ENCODE measurements at places on chromosomes 6 and 20.

GRCh38 chr6:119436583-119436982 lies 87.0 kb upstream of the MAN1A1 start:
- DNase-seq = no peak

DNA sequence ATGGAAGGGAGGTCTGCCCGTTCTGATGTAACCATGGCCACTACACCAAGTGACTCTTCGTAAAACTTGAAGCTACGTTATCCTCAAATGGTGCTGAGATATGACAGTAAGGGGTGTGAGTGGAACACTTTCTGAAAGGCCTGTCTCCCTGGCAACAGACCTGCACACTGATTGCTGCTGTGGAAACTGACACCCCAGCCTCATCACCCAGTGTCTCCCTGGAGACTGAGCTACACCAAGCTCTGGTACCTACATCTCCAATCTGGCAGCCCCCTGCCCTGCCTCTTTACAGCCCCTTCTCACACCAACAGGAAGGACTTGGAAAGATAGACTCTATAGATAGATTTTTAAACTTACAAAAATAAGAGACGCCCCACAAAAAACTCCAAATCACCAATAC lies 13.2 kb downstream of the PI16 start:
- no peak for DNase-seq

DNA sequence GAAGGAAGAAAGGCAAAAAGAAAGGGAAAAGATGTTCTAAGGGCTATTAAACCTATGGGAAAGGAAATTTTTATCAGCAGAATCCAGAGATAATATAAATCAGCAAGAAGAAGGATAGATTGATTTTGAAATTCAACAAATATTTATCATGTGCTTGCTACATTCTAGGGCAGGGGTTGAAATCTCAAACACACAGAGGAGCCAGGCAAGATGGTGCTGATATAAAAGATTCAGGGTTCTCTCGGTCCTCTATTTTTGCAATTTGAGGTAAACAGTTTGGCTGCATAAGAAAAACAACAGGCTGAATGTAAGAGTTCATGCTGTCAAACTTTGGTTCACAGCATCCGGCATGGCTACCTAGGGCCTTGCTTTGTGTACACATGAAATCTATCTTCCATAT lies 109.6 kb upstream of the BMP2 start:
- DNase-seq = no peak

DNA sequence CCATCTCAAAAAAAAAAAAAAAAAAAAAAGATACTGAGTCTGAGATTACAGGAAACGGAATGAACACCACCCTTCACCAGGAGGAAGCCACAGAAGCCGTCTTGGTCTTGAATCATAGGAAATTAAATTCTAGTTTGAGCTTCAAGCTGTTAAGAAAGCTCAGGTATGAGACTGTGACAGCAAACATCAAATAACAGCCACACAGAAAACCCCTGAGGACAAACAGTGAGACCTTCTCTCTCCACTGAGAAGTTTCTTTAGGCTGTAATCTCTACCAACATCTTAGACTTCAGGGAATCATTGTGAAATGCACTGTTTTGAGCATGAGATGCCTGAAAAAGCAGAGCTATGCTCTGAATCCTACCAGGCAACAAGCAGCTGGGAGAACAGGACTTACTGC lies 30.8 kb downstream of the PDE10A start:
- DNase-seq = no peak

DNA sequence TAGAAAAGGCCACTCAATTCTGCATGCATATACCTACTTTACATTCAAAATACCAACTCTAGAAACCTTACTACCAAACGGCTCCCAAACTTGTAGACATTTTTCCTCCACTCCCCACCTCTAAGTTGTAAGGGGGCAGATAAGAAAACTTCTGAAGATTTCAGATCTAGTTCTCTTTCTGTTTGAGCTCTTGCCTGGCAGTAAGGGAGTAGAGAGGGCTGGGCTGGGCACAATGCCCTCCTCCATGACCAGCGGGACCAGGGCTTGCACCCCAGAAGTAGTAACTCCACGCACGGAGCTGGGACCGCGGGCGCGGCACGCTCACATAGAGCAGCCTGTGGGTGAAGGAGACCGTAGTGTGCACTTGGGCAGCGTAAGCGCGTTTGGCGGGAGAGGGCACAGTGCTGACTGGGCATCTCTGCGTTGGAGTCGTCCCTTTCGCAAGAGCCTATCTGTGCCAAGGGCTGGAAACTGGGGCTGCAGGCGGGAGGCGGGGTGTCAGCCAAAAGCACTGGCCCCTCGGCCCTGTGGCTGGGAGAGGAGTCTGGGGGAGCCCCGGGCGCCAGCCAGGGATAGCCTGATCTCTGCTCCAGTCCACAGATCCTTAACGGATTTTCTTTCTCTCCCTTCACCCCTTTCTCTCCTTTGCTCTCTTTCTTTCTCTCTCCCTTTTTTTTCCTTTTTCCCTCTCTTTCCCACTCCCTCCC lies 32.4 kb downstream of the PHACTR1 start:
- DNase-seq = peak; percentile 74

DNA sequence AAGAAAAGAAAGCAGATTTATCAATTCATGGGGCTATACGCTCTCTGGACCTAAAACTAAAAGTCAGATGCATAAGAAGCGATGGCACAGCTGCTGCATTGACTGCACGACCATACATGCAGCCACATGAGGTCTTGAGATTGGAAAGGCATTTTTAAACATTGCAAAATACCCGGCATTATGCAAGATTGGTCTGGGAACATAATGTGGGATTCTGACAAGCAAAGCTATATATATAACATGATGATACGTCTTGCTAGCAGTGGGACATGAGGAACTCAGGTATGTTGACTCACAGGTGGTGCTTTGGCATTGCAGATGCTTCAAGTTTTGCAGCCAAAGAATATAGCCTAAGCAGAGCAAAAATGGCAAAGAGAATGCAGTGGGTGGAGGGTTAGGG lies 55.1 kb downstream of the SAMD3 start:
- DNase-seq = peak; percentile 3

DNA sequence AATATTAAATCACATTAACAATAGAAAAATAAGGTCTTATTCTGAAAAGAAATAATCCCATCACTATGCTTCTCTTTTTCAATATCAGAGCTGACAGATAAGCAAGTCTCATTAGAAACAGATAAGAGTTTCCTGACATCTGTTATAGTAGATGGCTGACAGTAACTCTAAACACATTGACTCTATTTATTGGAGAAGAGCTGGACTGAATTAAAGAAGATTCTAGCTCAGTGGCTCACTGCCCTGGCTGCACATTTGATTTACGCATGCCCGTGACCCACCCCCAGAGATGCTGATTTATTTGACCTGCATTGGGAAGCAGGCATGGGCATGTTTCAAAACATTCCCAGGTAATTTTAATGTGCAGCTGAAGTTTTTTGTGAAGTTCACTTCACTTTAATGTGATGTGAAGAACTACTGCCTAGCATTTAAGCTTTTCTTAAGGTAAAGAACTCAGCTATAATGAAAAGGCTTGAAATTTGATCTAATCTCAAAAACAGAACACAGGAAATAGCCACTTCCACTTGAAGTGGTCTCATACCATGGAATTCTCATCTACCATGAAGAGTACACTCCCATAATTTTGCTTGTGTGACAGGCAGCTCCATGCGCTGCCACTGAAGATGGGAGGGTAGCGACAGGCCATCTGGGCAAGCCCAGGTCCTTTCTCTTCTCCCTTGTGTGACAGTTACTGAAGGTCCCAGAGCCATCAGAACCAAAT lies 162.3 kb downstream of the TPBG start:
- DNase-seq = no peak

DNA sequence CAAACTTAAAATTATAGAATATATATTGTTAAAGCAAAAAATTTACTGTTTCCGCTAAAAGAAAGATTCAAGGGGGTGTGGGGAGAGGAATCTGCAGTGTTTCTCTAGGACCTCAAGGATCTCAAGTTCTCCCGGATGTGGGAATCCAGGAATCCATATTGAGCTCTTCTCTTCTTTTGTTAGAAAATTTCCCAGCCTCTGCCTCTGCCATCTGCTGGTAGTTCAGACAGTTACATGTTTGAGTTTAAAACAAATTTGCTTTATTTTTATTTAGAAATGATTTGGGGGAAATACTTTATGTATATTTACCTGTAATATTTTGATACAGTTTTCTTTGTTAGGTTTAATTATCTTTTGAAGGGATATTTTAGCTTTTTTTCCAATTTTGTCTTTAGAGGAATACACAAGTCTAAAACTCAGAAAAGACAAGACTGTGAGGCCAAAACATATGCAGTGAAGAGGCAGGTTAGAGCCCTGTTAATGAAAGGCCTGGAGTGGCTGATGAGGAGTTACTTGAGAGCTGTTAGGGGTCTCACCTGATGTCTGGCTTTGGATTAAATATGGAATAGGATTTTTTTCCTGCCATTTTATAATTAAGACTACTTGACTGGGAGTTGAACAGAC lies 268.8 kb downstream of the ARID1B start:
- peak; percentile 75 for DNase-seq

DNA sequence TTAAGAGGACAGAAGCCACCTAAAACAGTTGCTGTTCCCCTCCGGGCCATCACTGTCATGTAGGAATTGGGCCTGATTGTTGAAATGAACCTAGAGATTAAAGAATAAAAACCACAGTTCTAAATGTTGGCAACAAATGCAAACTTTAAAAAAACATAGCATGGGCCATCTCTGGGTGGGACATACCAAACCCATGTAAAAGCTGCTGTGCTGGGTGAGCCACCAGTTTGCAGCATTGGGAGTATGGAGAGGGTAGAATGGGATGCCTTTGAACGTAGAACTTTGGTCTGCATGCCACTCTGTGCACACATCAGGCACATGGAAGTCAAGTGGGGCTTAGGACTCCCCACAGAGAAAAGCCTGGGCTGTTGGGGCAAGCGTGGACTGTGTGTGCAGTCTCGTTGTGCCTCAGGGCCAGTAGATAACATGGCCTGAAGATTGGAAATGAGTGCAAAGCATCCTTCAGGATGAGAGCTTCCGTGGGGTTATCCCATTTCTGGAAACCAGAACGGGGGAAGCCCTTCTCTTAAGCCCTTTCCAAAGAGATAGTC lies 28.1 kb downstream of the EPB41L1 start:
- no peak for DNase-seq

DNA sequence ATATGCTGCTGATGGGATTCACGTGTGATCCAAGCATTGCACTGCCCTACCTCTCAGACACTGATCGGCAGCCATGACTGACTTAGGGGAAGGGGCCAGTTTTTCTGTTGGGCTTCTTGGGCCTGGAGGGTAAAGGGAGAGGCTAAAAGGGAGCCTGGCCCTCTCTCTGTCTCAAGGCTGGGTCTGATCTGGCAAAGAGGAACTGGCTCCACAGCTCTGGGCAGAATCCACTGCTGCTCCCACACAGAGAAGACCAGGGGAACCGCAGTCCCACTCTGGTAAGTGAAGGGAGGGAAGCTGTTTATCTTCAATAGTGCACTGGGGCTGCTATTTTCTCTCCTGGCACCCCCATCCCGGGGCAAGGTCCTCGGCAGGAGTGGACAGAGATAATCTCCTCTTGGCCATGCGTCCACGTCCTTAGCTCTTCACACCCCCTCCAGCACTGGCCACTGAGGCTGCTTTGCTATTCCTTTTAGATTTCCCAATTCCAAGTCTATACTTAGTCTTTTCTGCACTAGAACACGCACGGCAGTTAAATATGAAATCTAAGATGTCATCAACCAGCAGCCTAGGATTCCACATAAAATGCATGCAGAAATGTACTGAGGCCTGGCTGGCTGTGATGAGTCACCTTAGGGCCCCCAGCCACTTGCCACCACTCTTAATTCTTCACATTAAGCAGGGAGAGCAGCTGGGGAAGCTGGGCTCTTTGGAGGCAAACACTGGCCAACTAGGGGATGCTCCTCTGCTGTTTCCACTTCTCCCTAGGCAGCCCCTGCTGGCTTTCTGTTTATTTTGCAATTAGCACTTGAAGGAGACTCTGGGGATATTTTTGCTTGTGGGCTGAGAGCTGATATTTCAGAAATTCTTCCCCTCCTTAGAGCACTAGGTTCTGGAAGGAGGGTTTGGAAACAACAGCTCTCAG lies 87.8 kb upstream of the ARMC2 start:
- peak; percentile 21 for DNase-seq

DNA sequence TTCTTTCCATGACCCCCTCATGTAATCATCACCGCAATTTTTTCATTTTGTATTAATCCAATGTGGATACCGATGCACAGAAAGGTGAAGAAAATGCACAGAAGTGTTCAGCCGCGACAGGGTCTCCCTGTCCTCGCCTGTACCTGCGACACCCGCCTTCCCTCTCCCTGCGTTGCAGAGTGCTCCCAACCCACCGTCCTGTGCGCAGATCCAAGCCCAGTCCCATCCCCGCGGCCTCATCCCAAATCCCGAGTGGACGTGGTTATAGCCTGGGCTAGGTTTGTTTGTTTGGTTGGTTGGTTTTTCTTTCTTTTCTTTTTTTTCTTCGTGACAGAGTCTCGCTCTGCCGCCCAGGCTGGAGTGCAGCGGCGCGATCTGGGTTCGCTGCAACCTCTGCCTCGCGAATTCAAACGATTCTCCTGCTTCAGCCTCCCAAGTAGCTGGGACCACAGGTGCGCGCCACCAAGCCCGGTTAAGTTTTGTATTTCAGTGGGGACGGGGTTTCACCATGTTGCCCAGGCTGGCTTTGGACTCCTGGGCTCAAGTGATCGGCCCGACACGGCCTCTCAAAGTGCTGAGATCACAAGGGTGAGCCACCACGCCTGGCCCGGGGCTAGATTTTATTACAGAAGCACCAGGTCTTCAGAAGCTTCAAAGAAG lies 536 bp upstream of the RAET1G start:
- DNase-seq = no peak

GRCh38 chr6:137094411-137095008 lies 49.7 kb upstream of the IL20RA start:
- peak; percentile 61 for DNase-seq

GRCh38 chr6:2448826-2449571 lies 203.6 kb upstream of the GMDS start:
- DNase-seq = peak; percentile 83

- DNase-seq = no peak
These were observed 333.3 kb downstream of the HACE1 start for GRCh38 chr6:104526376-104526775.

GRCh38 chr6:38847497-38847896 lies 132.4 kb downstream of the DNAH8 start:
- DNase-seq = no peak

DNA sequence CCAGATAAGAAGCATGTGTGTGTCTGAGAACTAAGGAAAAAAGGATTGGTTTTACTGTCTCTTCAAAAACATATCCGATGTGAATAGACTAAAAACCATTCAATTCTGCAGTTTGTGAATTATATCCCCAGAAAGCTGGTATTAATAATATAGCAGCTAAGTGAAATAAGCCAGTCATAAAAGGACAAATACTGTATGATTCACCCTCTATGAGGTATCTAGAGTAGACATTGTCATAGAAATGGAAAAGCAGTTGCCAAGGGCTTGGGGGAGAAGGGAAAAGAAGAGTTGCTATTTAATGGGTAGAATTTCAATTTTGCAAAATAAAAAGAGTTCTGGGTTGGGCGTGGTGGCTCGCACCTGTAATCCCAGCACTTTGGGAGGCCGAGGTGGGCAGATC lies 137.5 kb downstream of the ATXN1 start:
- no peak for DNase-seq

DNA sequence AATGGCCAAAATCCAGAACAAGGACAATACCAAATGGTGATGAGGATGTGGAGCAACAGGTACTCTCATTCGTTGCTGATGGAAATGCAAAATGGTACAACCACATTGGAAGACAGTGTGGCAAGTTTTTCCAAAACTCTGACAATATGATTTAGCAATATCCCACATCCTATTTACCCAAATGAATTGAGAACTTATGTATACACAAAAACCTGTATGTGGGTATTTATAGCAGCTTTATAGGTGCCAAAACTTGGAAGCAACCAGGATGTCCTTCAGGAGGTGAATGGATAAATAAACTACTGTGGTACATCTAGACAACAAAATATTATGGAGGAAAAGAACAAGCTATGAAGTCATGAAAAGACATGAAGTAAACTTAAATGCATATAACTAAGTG lies 156.5 kb downstream of the TFAP2A start:
- no peak for DNase-seq

Measured in EL (cell line).